ENCODE measurements at places on chromosomes 1 and 21.

- DNase-seq, result no peak
These were observed 144.2 kb upstream of the POGK start for GRCh38 chr1:166695115-166695514.

- no peak for DNase-seq
These were observed 7.9 kb downstream of the SH3GLB1 start for GRCh38 chr1:86712088-86712860.

DNA sequence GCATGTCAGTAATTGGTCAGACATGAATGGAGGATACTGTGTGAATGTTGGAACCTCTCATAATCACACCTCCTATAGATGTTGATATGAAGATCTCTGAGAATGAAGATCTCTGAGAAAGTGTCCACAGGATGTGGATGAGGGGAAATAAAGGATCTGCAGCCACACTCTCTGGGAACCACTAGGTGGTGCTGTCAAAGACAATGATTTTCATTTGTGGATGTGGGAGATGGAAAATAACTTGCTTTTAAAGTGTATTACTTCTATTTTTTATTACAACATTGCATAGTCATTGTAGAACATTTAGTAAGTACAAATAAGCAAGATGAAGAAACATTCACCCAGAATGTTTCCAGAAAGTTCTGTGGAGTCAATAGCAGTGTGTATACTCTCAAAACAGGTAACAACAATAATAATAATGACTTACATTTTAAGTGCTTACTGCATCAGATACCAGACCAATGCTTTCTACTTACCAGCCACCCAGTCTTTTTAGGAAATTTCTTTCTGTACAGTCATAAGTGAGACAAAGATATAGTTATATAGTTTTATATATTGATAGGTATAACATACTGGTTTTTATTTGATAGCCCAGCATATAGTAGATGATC is 128.2 kb downstream of the ATG4C start:
- no peak for DNase-seq

- DNase-seq, result no peak
These were observed 10.7 kb downstream of the SCCPDH start for GRCh38 chr1:246734866-246735265.
